GM06990 (cell line): ENCODE measurements at places on chromosomes 13 and 19.
A peak's percentile ranks its signal among the peaks of the same experiment; 100 is the strongest.

DNA sequence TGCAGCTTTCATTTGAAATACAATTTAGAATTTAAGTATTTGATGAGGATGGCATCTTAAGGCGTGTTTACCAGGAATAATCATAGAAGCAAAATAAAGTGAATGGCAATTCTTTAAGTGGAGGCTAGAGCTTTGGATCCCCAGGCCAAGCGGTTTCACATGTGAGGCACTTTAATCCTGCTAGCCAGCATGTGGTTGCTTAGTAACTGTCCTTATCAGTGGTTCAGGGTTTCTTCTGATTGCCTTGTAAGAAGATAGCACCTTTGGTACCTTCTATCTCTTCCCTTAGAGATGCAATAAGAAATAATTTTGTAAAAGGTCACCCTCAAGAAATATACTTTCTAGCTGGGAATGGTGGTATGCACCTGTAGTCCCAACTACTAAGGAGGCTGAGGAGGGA is 38.9 kb upstream of the SERP2 start:
- no peak for DNase-seq

DNA sequence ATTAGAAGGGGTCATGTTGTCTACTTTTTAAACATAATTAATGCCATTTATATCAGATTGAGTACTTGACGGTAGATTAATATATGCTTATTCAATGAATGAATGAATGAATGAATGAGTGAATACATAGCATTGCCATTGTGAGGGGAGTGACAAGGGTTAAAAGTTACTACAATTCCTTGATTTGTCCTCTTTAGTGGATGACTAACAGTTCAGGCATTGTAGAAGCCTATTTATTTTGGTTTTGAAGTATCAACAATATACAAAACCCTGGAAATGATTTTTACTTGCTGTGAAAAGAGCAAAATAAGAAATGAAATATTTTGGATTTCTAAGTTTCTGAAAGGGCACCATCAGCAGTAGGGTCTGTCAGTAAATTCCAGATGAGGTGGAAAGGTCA is 122.7 kb downstream of the CYSLTR2 start:
- DNase-seq, result no peak

DNA sequence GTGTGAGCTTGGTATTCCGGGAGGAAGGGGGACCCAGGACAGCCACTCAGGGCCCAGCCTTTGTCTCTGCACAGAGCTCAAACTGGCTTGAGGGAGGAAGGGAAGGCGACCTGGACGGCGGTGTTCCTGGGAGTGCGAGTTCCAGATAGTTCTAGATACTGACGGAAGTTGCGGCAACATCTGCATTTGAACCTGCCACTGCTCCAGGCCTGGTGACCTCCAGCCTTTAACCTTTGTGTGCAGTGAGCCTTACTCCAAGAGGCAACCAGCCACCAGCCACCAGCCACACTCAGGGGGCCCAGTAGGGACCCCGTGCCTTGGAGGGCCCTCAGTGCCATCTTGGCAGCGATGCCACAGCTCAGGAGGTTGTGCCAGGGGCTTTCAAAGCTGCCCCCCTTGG is 15.5 kb upstream of the ZBTB7A start:
- DNase-seq, result no peak

- peak; percentile 68 for DNase-seq
Observed at GRCh38 chr19:54209058-54209810, 8.6 kb downstream of the RPS9 start.

GRCh38 chr19:2949939-2950285 is 5.1 kb upstream of the ZNF77 start:
- no peak for DNase-seq

DNA sequence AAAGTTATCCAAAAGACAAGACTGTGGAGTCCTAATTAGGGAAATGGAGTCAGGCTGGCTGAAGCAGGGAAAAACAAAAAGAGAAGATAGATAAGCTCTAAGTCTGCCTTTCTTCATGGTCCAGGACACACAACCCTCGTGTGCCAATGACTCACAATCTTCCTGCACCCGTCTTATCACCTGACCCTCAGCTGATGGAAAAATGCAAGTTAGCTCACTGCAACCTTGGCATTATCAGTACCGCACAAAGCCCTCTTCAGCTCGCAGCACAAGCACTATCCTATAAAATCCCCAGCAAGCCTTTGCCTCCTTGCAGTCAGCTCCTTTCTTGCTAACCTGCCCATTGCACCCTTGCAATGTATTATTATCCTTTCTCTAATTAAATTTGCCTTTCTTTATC is 4.3 kb downstream of the OR7A5 start:
- DNase-seq, result no peak

GRCh38 chr13:112845511-112846144 is 123.4 kb upstream of the MCF2L start:
- DNase-seq, result no peak

DNA sequence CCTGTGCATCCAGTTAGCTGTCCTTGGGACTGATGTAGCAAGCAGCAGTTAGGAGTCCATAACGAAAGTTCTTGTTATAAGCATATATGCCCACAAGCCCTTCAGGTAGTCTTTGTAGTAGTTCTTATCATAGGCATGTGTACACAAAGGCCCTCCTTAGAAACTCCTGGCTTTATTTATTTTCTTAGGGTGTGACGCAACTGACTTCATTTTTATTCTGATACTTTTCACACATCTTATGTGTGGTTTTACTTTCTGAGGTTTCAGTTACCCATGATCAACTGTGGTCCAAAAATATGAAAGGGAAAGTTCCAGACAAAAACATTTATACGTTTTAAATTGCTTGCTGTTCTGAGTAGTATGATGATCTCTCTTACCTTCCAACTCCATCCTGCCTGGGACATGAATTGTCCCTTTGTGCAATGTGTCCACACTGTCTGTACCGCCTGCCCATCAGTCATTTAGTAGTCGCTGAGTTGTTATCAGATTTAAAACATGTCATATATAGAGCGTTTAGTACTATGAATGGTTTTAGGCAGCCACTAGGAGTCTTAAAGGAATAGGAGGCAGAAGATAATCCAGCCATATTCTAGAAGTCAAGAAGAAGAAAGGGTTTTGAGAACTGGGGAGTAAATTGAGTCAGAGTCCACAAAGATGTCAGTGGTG is 19.4 kb downstream of the GPC5 start:
- peak; percentile 18 for DNase-seq

GRCh38 chr13:59280297-59280696 is 883.4 kb downstream of the DIAPH3 start:
- DNase-seq, result no peak

GRCh38 chr13:22862478-22862877 is 318.3 kb upstream of the SGCG start:
- DNase-seq, result no peak

DNA sequence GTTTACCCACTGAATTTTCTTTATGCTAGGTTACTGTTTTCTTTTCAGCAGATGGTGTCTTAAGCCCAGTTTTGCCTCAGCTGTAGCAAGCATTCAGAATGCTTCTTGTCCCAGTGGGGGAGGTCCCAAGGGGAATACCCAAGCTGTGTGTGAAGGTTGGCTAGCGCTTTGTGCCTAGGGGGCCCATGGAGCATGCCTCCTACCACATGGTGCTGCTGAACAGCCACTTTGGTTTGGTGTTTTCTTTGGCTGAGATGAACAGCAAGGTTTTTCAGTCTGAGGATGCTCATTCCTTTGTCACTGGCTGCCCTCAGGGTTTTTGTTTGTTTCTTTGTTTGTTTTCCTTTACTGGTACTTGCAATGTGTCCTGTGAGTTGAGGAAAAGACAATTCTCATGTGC is 99.0 kb downstream of the PCDH20 start:
- DNase-seq, result no peak

- no peak for DNase-seq
Observed at GRCh38 chr13:107200491-107200890, 632.6 kb upstream of the ARGLU1 start.

DNA sequence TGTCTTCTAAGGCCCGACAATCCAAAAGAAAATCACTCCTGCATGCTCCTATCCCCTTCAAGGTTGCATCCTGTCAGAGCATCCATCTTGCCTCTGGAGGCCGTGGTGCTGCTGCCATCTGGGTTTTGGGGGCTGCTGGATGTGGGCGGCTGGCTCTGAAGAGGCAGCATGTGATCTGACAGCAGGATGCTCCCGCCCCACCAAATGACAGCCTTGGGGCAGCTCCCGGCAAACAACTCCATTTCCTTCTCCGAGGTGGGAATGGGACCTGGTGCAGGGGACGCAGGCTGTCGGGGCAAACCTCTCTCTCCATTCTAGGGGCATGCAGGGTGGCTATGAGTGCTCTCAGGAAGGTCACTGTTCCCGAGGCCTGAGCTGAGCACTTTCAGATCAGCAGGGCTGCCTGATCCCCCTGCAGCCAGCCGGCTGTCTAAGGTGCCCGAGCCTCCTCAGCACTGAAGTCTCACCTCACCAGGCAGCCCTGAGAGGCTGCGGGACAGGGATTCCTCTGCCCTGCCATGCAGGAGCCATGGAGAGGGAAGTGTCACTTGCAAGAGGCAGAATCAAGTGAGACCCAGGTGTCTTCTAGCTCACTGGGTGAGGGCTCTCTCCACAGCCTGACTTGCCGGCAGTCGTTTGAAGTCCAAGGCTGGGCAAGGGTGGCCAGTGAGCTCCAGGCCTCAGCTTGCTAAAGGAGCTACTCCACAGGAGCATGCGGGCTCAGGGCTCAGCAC is 28.8 kb downstream of the TSSK6 start:
- DNase-seq, result no peak

DNA sequence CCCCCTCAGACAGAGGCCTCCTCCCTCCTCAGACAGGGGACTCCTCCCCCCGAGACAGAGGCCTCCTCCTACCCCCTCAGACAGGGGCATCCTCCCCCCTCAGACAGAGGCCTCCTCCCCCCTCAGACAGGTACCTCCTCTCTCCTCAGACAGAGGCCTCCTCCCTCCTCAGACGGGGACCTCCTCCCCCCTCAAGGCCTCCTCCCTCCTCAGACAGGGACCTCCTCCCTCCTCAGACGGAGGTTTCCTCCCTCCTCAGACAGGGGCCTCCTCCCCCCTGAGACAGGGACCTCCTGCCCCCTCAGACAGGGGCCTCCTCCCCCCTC is 13.9 kb downstream of the C3 start:
- no peak for DNase-seq

DNA sequence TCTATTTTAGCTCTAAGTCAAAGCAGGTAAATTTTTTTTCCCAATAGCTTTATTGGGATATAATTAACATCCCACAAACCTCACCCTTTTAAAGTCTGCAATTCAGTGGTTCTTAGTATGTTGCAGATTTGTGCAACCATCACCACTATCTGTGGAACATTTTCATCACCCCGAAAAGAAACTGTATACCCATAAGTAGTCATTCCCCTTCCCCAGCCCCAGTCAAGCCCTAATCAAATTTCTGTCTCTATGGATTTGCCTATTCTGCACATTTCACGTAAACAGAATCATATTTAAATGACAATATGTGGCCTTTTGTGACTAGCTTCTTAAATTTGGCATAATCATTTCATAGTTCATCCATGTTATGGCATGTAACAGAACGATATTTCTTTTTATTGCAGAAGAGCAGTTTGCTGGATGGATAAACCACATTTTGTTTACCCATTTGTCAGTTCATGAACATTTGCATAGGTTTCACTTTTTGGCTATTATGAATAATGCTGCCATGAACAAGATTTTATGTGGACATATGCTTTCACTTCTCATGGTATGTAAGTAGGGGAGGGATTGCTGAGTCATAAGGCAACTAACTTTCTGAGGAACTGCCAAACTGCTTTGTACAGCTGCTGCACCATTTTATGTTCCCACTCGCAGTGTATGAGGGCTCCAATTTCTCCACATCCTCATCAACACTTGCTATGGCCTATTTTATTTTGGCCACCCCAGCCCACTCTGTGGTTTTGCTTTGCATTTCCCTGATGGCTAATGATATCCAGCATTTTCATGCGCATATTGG is 10.9 kb downstream of the SLC46A3 start:
- DNase-seq, result peak; percentile 83

DNA sequence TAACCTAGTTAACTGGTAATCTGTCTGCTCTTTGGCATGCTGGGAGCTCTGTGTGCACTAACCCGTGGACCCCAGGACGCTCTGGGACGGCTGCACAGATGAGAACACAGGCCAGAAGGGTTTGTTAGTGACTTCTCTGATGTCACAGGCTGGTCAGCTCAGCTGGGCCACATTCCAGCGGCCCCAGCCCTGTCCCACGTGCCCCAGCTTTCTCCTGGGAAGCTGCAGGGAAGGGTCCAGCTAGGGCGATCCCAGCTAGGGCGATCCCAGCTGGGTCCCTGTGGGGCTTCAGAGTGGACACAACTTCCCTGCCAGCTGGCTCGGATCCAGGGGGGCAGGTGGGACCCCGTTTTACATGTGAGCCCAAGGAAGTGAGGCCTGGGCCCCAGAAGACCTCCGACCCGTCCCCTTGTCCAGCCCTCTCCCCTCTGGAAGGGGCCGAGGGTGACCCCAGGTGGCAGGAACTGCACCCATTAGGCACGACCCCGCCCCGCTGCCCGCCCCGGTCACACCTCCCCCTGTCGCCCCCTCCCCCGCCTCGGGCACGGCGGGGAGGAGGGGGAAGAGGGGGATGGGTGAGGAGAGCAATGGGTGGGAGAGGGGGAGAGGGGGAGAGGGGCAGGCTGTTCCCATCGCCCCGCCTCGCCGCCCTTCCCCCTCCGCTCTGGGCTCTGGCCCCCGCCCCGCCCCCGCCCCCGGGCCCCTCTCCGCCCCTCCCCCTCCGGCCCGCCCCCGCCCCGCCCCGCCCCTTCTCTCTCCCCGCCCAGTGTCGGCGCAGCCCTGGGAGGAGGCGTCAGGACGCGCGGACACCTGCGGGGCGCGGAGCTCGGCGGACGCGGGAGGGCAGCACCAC is 75.2 kb upstream of the MCF2L start:
- DNase-seq, result no peak
